Stimulated activated CD8-positive, alpha-beta memory T cell treated with anti-CD3 and anti-CD28 coated beads, Interleukin-12 subunit alpha, Interleukin-12 subunit beta, amount 100 ng/mL, for 1 hour (primary cell): ENCODE measurements at places on chromosomes 6 and 20.

- DNase-seq: no peak
These were observed 355.4 kb downstream of the CDC5L start for GRCh38 chr6:44742828-44743372.

GRCh38 chr20:23049201-23050075 is at the start of gene THBD:
TSS of gene THBD (minus strand) at chr20:23049672. CDS start at chr20:23049504, 168 bp downstream.
- DNase-seq: no peak

DNA sequence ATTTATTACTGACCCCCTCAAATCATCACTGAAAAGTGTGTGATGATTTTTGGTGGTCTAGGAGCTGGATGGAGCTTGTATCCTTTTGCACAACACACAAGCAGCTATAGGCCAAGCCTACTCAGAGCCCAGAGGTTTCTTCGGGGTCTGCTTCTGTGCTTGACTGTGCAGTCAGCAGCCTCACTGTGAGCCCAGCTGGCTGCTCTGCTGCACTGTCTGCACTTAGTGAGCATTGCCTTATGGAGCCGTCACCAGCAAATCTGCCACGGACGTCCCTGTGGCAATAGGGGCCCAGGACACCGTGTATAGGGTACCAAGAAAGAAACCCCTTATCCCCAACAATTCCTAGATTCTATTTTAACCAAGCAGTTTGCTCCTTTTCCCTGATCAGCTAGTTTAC is 38.6 kb upstream of the GMPR start:
- DNase-seq: no peak

GRCh38 chr20:50191065-50191543 is 474 bp downstream of the CEBPB start:
- DNase-seq: peak; percentile 39

DNA sequence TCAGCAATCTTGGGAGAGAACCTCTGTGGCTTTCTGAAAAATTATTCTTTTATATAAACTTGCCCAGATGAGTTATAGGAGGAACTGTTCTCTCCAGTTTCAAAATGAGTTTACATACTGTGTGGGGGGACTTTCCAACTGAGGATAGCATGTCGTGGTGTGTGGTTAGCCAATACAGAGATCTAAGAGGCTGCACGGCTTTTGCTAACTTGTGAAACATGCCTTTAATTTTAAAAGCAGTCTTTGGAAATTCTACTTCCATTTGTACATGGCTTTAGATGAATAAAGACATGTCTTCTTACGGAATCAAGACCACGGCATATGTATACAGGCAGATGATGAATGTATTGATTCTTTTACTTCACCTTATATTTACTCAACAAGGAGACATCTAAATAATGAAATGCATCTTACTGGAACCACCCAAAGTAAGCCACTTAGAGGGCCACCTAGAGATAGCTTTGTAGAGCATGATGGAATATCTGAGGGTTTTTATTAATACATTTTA is 39.8 kb downstream of the HIVEP1 start:
- peak; percentile 40 for DNase-seq

- no peak for DNase-seq
These were observed 85.6 kb upstream of the SRSF6 start for GRCh38 chr20:43372051-43372450.

DNA sequence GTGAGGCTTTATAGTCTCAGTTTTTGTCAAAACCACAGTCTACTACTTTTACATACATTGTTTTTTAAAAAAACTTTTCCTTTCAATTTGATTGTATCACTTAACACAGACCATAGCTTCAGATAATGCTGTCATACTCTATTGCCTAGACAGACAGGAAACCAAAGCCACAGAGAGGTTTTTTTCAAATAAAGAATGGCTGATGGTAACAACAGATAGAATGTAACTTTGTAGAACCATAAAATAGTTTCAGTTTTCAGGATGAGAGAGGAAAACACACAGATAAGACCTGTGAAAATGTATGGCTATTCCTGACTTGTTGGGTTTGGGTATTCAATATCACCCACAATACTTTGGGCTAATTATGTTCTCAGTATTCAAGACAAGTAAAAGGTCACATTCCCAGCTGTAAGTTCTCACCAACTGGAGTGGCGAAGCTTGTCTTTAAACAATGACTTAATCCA is 94.0 kb downstream of the ADGRG6 start:
- no peak for DNase-seq

- no peak for DNase-seq
These were observed 48.8 kb upstream of the ZNF217 start for GRCh38 chr20:53642196-53643030.

DNA sequence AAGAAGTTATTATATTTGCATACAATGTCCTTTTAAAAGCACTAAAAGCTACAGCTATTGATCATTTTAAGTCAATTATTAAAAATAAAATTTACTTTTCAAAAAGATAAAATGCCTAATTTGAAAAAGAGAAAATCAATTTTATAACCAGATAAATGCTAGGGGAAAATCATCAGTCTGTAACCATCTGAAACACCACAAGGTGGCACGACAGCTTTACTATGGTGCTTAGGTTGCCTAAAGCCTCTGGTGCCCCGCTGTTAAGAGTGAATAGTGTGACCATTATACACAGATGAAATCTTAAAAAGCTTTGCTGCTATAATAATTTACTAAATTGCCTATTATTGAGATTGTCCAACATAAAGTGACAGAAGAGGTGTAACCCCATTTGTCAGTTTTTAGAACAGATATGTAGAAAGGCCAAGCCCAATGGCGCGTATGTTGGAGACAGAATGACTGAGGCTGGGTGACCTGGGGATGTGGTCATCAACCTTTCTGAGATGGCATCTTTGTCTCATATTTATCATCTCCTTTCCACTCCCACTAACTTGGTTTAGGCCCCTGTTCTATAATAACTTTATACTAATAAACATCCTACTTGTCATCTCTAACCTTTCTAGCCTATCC is 100.8 kb downstream of the MOXD1 start:
- DNase-seq: no peak

DNA sequence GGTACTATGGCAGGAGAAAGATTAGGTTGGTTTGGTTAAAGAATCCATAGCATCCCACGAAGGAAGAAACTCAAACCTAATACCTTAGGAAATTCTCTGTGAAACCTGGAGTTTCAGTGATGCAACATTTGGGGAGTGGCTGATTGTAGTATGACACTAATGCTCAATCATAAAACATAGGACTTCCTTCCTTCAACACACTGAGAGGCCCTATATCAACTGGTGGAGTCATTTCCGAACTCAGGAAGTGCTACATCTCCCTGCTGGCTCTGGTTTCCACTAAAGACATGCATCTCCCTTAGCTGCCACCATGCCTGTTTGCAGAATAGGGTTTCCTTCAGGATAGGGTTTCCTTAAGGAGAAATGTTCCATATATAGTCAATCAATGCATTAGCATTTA is 5.2 kb upstream of the MANEA start:
- no peak for DNase-seq

- DNase-seq: no peak
These were observed 17.5 kb downstream of the SLC52A3 start for GRCh38 chr20:750801-751200.

GRCh38 chr20:44186674-44187053 is 324 bp downstream of the JPH2 start:
- DNase-seq: no peak

DNA sequence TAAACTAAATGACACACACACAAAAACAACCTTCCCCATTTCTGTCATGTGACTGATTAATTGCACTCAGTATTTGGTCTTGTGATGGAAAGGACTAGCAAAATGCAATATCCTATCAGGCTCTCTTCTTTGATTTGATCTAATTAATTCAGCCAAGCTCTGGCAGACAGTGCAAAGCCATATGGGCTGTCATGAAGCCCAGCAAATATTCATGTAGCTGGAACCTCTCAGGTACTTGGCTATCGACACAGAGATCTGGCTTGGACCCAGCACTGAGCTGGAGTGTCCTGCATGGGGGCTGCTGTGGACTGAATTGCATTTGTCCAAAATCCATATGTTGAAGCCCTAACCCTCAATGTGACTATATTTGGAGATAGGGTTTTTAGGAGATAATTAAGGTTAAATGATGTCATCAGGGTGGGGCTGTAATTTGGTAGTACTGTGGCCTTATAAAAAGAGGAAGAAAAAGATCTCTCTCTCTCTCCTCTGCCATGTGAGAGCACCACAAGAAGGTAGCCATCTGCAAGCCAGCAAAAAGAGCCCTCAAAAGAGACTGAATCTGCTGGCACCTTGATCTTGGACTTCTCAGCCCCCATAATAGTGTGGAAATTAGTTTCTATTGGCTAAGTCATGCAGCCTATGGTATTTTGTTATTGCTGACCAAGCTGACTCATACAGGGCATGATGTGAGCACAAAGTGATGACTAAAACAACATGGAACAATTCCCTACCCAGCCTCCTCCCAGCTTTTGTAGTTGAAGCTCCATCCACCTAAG is 77.1 kb downstream of the STMND1 start:
- no peak for DNase-seq

DNA sequence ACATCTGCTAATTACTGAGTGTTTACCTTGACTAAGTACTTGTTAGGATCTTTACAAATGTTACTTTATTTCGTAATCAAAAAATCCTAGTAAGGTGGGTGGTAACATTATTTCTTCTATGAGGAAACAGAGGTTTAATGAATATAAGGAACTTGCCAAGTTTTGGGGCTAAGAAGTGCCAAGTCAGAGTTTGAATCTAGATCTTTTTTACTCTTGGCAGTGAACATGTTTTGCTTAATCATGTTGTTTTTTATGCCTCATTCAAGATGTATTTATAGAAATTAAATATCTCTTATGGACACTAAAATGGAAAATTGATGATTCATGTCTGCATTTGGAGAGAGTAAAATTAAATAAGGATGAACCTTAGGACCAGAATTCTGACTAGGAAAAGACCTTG is 393.7 kb downstream of the UTRN start:
- no peak for DNase-seq

GRCh38 chr20:49983848-49984408 is 1.1 kb downstream of the SNAI1 start:
- no peak for DNase-seq

DNA sequence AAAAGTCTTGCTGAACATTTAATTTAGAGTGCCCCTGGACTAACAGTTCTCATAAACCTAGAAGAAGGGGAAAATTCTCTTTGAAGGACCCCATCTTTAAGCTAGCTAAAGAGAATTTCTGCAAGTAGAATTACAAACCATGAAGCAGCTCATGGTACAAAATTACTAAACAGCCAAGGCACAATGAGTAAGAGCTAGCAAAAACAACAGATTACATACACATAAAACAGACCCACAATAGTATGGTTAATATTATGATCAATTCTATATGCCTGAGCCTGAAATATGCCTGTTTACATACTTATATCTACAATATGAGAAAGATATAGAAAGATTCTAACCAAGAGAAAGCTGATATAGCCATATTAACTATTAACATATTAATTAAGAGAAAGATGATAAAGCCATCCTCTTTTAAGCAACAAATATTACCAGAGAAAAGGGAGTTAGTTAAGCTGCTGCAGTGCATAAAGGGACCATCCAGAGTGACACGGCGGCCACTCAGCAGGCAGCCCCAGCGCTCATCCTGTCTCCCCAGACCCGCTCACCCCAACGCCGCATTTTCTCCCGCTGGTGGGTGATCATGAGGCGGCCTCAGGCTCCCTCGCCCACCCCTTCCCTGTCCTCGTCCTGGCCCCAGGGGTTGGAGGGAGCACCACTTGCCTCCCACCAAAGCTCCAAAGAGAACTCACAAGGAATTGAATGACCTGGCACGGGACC is 98.4 kb upstream of the CARMIL1 start:
- no peak for DNase-seq

DNA sequence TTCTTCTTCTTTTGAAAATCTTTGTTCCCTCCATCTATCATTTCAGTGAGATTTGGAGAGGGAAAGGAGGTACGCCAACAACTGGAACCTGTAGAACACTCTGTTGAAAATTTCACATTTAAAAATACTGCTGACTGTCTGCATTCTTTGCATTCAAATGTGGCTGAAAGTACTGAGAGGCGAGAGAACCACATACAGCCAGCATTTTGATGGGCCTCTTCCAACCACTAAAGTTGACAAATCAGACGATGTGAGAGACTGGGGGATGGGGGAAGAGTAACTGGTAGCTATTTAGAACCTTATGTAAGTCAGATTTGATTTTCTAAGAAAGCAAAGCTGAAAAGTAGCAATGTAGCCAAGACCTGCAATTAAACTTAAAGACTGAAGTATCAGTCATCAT is 77.5 kb downstream of the FKBP5 start:
- DNase-seq: no peak

DNA sequence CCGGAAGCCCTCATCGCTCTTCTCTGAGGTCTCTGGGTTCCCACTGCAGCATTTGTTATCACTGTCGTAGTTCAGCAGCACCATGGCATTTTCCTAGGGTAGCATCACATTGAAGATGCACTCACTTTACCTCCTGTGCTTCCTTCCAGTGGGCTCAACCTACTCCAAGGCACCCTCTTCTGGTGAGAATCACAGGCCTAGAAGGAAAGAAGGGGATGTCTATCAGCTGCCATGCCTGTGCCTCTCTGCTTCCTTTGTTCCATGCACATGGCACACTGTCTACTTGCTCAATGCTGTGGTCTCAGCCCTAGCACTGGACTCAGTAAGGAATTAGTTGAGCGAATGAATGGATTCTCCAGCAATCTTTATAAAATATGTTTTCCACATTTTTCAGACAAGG is 22.6 kb downstream of the CST4 start:
- DNase-seq: no peak

- DNase-seq: no peak
These were observed 107.7 kb downstream of the PTPRK start for GRCh38 chr6:128412680-128413079.

DNA sequence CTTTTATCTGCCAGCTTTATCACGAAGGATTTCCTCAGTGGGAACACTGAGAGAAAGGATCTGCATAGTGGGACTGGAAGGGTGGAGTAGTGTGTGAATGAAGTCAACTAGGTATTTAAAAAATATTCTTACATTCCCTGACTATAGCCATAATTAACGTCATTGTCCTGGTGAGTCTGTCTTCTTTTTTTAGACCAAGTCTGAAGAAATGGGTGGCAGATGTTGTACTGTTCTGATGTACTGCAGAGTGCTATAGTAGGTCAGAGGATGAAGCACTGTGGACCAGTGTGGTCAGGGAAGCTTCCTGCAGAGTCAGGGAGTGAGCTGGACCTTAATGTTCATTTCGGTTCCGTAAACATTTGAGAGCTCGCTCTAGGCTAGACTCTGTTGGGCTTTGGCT is 11.9 kb downstream of the TULP4 start:
- no peak for DNase-seq

GRCh38 chr6:11473008-11473740 is 64.4 kb upstream of the TMEM170B start:
- no peak for DNase-seq

DNA sequence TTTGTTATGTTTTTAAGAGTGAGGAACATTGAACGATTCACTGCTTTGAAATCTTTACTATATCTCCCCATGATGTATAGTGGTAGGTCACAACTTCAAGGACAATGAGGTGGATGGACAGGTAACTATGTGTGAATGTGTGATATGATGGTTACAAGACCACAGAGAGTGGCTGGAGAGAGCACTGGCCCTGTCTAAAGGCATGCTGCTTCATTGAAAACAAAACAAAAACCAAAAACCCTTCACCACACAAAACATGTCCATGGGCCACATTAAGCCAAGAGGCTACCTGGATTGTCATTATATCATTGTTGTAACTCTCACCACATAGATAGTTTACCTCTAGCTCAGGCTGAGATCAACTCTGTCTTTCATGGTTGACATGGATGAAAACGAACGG is 180.6 kb upstream of the TENT5A start:
- DNase-seq: no peak

- no peak for DNase-seq
These were observed 99.4 kb upstream of the RAB32 start for GRCh38 chr6:146444189-146444588.
